ENCODE measurements at places on chromosomes 2 and 18.

GRCh38 chr2:46363535-46364170 is 66.4 kb downstream of the EPAS1 start:
- no peak for DNase-seq

- no peak for DNase-seq
Observed at GRCh38 chr2:219496247-219496824, 2.4 kb upstream of the GMPPA start.

DNA sequence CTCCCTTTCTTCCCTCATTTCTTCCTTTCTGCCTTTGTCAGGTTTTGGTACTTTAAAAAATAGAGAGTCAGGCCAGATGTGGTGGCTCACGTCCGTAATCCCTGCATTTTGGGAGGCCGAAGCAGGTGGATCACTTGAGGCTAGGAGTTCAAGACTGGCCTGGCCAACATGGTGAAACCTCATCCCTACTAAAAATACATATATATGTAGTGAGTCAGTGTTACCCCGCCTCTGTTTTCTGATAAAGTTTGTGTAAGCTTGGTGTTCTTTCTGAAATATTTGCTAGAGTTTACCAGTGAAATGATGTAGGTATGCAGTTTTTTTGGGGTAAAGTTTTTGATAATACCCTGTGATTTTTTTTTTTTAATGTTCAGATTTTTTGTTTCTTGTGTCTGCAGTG is 58.8 kb downstream of the DGKD start:
- DNase-seq = no peak

DNA sequence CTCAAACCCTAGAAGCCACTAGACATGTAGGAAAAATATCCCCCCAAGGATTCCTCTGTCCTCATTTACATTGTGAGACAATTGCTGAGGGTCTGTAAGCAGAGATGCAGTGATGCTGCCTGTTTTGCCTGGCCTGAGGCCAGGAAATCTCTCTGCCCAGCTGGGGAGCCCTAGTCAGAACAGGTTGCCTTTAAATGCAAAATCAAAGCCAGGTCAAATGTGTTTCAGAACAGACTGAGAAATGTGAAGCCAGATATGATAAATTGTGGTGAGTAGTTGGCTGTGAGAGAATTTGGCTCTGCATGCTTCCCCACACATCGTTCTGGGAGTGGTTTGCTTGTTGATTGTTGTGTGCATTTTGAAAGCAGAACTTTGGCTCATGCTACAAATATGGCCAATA is 38.4 kb upstream of the NXPH2 start:
- DNase-seq = no peak

GRCh38 chr2:34419856-34420255 is 820.8 kb upstream of the FAM98A start:
- no peak for DNase-seq

DNA sequence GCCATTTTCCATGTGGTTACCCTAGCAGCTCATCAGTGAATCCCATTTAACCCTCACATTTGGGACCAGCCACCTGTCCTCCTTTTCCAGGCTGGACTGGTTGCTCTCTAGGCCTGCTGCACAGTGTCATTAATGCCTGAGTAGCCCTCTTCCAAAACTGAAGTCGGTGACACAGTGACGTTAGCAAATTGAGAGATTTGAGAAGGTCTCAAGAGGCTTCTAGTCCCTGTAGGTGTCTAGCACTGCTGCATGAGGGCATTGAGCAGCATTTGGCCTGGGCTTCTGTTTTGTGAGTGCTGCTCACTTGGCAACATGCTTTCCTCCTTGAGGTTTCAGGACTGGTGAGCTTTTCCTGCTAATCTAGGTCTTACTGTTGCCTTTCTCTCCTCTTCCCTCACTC is 36.7 kb downstream of the PKP4 start:
- DNase-seq = no peak

DNA sequence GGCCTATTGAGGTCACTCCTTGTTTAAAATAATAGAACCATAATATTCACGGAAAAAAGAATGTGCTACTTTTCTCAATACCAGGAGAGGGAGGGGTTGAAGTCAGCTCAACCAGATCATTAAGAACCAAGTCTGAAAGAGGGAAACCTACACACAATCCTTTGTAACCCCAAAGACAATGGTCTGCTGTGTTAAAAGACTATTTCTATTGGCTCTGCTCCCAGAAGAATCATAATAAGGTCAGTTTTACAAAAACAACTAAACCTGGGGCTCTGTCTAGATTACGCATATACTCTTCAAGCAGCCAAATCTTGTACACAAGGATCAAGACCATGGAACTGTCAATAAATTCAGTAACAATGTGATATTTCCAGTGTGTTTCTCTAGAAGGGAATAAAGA is 177.2 kb upstream of the CRIM1 start:
- DNase-seq = no peak

- no peak for DNase-seq
Observed at GRCh38 chr18:9001209-9001608, 101.3 kb upstream of the NDUFV2 start.

DNA sequence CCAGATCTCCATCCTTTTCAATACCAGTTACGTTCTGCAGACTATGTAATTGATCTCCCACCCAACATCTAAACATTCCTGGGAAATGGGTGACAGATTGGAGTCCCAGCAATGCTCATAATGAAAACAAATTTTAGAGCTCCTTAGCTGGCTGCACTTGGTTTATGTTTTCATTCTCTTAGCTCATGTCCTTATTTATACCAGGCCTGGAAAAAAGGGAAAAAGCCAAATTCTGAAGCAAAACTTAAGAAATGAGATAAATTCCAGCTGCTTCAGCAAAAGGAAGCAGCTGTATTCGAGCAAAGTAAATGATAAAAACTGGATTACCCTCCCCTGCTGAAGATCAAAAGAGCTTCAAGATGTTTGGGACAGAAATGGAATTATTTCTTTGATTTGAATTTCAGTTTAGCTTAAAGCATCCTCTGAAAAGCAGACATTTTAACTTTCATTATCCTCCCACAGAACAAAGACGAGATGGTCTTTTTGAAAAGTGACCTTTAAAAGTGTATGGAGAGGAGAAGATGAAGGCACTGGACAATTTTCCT is 196.5 kb upstream of the THUMPD2 start:
- DNase-seq = no peak

GRCh38 chr2:226979004-226979403 is 143.2 kb downstream of the RHBDD1 start:
- no peak for DNase-seq

- DNase-seq = no peak
Observed at GRCh38 chr18:26470011-26470637, 78.2 kb downstream of the KCTD1 start.

DNA sequence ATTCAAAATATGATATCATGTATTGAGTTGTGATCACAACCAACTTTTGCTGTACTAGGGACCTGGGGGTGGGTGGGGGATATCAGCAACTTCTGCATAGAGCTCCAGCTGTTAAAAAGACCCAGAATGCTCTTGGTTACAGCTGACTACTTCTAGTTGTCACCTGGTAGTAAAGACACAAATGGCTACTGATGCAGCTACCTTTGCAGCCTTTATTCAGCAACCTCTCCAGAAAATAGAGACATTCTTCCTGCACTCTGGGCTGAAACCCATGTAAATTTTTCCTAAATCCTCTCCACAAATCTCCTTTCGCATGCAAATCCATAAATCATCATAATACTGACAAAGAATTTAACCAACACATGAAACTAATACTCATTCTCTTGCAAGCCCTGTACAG is 238.3 kb downstream of the TCF4 start:
- no peak for DNase-seq

GRCh38 chr2:45177870-45178269 is 168.6 kb upstream of the SIX2 start:
- DNase-seq = no peak

- no peak for DNase-seq
Observed at GRCh38 chr18:77129150-77129551, 3.4 kb downstream of the MBP start.

GRCh38 chr2:196274387-196274809 is 103.0 kb upstream of the STK17B start:
- DNase-seq = no peak

- DNase-seq = no peak
Observed at GRCh38 chr2:34534761-34535160, 935.7 kb upstream of the FAM98A start.

- DNase-seq = no peak
Observed at GRCh38 chr2:201262718-201263117, 2.4 kb downstream of the CASP8 start.

GRCh38 chr2:15506229-15506819 is 54.8 kb downstream of the NBAS start:
- no peak for DNase-seq

- no peak for DNase-seq
Observed at GRCh38 chr2:57726294-57726693, 320.3 kb upstream of the VRK2 start.

DNA sequence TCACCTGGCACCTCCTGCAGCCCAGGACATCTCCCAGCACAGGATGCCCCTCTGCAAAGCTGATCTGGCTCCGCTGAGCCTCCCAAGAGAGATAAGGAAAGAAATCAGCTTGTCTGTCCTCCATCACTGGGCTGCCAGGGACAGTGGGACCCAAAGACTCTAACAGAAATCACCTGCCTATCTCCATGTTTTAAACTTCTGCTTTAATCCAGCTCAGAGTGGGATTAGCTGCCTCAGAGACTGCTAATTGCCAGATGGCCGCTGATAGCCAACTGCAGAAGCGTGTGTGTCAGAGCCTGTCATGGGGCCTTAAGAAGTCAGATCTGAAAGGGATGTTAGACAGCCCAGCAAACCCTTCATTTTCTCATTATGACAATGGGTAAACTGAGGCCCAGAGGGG is 389.4 kb upstream of the KLHL29 start:
- DNase-seq = no peak

GRCh38 chr2:74858281-74858680 is 24.4 kb downstream of the HK2 start:
- DNase-seq = no peak

GRCh38 chr2:36711741-36712314 is 15.3 kb downstream of the VIT start:
- DNase-seq = no peak

DNA sequence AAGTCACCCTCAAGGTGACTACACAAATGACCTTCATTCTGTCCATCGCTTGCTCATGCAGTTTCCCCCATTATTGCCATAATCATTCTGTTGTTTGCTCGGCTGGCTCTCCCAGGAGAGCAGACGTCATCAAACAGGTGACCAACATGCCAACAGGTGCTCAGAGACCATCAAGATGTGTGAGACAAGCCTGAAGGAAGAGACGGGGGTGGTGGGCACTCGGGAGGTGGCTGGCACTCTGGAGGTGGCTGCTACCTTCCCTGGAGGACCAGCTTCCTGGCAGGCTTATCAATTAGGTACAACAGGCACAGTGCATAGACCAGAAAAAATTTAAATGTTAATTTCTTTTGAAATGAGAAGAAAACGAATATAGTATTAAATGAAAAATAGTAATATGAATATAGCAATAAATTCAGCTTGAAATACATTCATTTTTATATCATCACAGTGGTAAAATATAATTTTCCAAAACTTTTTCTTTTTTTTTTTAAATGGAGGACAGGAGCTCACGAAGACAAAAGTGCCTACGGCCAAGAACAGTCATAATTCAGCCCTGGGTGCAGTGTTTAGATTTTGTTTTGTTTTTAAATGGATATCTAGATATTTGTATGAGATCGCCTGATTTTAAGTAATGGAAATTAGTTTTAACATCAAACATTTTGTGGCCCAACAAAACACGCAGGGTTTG is 16.9 kb upstream of the HAAO start:
- DNase-seq = no peak

DNA sequence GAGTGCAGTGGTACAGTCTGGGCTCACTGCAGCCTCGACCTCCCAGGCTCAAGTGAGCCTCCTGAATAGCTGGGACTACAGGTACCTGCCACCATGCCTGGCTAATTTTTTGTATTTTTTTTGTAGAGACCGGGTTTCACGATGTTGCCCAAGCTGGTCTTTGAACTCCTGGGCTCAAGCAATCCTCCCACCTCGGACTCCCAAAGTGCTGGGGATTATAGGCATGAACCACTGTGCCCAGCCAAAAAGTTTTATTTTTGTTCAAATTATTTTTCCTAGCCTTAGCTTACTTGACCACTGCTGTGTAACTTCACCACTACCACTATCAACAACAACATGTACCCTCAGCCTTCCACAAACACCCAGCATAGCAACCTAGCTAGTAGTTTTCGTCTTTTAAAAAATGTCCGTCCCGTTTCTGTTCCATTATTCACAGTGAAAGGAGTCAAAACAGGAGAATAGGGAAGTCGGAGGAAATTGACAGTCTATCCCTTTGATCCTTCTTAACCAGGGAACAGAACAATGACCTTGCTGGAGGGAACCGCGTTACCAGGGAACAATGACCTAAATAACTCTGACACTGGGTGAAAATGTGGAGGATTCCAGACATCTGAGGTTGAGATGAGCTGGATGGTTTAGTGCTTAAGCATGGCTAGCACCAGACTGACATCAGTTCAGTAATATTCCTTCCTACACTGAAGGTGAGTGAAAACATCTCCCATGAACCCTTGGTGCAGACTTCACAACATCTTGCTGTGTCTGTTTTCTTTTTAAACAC is 69.2 kb upstream of the ARL4C start:
- no peak for DNase-seq

DNA sequence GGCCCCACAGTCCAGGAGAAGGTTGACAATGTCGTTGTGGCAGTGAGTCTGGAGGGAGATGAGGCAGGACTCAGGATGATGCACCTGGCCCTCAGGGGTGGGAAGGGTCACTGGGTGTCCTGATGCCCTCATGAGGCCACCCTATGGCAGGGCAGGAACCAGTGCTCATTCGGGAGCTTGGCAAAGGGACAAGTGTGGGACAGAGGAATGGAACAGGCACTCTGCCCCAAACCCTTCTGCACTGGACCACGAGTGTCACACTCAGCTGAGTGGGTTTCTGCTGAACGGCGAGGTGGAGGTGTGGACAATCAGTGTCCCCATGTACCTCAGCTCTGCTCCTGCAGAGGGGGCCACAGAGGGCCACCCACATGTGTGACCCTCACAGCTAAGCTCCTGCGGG is 32.0 kb downstream of the ANKMY1 start:
- no peak for DNase-seq

DNA sequence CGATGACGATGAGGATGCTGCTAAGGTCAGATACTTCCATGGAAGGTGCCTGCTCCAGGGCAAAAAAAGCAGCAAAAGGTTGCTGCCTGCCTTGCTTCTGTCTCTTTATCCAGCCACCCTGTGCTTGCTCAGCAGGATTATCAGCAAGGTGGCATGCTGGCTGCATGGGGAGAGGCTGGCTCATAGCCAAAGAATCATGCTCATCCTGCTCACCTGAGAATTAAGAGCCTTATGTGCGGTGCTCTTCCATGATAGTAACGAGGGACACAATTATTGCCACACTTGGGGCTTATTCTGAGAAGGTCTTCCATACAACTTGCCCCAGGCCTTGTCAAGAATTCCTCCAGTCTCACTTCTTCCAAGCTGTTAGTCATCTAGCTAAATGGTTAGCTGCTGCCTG is 60.4 kb upstream of the SEC11C start:
- DNase-seq = no peak
